ENCODE measurements at places on chromosomes 5 and 9.

DNA sequence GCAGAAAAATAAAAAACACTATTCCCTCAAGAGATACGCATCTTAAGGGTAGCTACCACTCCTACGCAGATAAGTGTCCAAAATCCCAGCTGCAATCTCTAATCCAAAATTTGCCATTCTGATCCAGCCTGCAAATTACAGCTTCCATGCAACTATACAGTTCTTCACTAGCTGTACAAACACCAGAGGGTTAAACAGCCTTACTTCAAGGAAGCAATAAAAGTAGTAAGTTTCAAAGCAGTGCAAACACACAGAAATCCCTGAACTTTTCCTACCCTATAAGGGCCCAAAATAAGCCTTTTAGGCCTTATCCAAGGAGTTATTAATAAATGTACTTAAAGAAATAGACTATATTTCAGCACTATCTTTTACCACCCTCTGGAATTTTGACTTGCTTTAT, 39.5 kb downstream of the PWWP2A start:
- DNase-seq: no peak

GRCh38 chr5:50667023-50667652, 701 bp downstream of the PARP8 start:
- DNase-seq: no peak

DNA sequence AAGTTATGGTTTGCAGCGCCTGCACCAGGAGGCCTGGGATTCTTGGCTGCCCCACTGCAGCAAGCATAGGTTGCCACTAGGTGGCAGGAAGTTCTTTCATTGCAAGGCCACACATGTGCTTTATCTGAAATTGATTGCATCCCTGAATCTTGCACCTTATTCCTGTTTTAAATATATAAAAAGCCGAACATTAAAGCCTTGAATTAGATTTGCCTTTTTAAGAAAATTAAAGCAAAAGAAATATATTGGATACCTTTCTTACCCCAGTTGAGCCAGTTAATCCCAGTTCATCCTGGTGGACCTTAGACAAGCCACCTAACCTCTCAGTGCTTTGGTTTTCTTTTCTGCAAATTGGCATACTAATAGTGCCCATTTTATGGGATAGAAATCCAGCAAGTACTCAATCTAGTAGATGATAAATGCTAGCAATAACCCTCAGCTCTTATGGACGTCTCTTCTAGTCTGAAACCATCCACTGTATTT, 6.3 kb upstream of the TRMT10B start:
- DNase-seq: peak; percentile 32

GRCh38 chr9:89470224-89470839, 27.6 kb downstream of the SEMA4D start:
- DNase-seq: no peak

GRCh38 chr5:102857076-102857818, 102.1 kb downstream of the PAM start:
- no peak for DNase-seq

- no peak for DNase-seq
Measured at GRCh38 chr5:65141493-65141892, 340.2 kb downstream of the ADAMTS6 start.

DNA sequence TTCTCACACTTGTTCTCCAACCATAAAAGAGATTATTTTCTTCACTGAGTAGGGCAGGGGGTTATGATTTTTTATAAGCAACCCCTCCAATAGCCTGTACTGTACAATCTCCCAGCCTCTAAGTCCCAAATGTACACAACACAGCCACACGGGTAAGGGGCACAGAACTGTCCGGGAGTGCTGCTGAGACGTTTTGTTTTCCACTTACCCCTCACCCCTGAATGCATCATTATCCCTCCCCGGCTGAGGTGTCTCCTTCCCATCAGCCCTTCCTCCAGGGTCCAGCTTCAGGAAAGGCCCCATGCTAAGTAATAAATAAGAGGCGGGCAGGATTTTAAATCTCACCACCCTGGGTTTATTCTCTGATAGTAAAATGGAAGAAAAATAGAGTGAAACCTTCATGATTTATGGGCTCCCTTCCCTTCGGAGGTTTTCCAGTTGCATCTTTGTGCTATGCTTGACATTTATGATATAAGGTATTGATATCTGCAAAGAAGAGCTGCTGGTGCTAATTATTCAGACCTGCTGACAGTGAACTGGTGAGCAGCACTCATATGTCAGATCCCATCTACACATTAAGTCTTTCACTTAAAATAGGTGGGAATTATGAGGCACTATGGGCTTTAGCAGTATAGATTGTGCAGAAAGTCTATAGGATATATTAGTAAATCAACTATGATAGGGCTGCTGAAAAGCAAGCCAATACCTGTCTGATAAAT, 67.2 kb upstream of the MEGF10 start:
- no peak for DNase-seq

DNA sequence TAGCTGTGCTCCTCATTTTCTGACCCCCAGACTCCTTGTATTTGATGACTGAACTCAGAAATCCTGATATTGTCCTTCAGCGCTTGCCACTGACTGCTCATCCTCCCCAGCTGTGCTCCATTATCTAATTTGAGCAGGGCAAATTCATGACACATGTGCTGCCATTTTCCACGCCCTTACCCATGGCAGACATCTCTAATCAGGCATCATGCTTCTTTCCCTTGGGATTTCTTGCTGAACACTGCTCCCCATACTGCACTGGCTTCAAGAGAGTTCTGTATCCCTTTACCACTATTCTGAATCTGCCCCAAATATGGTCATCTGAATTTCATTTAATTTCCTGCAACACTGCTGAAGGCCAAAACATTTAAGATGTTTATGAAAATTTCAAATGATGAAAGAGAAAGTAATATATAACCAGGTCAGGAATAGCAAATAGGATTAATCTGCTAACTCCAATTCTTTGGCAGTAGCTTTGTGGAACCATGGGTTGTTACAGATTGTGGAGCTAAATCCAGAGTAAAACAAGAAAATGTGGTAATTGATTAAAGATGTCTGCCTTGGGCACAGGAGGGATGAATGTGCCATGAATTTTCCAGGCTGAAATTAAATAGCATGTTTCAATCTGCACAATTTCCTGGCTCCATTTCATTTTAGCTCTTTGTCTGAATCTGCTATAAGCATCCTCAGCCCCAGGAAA, 93.6 kb downstream of the CYFIP2 start:
- DNase-seq: no peak

DNA sequence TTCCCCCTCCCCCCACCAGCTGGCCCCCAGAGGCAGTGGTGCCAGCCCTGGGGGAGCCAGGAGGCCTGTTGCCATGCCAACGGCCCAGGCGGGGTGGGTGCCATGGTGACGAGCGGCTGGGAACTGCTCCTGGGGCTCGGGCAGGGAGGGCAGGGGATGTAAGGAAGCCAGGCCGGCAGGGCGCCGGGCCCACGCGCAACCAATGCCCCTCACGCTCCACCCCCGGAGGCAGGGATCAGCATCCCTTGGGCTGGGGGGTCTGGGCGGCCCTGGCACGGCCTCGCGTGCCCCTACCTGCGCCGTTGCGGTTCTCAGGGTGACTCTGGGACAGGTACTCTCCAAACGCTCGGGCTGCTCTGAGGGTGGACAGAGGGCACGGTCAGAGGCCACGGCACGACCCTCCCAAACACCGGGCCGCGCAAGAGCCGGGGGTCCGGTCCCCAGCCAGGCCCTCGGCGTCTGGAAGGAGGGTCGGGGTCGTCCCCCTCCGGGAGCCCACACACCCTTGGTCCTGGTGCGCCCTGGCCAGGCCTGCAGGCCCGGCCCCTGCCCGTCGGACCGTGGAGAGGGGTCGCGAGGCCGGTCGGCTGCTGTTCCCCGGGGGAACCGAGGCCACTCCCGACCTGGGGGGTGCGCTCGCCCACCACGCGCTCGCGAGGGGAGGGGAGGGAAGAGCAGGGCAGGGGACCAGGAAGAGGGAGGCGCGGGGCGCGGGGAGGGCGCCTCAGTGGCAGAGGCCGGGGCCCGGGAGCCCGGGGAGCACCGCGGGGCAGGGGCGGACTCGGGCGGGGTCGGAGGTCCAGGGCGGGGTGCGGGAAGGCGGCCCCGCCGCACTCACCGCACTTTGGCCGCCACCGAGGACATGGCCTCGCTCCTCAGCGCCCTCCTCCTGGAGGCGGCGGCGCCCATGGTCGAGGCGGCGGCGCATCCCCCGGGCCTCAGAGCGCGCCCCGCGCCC, 661 bp downstream of the NSMF start:
- DNase-seq: no peak

- no peak for DNase-seq
Measured at GRCh38 chr9:136098844-136099243, 3.8 kb upstream of the NACC2 start.

DNA sequence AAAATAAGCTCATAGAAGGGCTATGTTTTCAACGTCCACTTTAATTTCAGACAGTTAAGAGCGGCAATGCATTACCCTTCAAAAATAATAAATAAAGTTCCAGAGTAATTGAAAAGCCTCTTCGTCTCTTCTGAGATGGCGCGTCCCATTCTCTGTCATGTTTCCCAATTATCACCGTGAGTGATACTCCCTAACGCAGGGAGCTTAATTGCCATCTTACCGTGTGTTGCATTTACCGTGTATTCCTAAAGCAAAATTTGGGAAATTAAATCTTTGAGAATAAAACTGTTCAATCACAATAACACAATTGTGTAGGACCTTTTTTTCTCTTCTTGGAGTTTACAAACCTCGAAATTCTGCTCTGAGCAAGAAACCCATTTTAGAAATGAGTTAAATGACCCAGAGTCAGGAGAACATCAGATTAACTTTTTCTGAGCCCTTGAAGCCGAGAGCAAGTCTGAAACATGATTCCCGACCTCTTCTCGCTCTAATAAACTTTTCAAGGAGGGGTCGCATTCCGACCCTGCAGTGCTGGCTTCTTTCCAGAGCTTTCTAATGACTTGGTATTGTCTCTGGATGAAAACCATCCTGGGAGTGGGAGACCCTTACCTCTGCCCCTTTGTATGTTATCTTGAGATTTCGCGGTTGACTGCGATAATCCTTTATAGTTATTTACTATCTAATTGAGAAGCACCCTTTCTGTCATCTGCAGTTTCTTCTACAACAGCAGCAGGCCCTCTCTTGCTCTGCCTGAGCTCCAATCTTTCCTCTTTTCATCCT, 251.5 kb downstream of the FSTL4 start:
- DNase-seq: no peak

DNA sequence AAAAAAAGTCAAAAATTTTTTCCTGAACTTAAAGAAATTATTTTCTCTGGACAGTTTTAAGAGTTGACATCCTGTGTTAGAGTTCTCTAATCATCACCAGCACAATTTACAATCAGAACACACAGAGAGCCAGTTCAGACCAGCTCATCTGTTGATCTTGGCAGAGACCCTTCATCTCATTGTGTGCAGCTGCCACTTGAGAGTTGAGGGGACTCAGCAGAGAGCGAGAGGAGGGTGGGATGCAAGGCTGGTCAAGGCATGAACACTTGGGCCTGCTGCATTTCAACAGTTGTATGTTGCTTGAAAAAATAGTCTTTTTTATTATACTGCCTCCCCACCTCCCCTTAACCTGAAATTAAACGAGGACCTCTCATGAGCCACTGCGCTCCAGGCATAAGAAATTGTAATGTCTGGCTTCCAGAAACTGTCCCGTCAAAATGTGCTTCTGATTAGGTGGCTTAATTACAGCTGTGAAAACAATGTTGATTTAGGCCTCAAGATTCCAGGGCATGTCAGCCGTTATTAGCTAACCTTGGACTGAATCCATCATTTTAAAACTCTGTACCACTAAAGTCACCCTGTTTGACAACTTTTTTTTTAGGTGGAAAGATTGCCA, 383.6 kb downstream of the CCDC171 start:
- DNase-seq: no peak

DNA sequence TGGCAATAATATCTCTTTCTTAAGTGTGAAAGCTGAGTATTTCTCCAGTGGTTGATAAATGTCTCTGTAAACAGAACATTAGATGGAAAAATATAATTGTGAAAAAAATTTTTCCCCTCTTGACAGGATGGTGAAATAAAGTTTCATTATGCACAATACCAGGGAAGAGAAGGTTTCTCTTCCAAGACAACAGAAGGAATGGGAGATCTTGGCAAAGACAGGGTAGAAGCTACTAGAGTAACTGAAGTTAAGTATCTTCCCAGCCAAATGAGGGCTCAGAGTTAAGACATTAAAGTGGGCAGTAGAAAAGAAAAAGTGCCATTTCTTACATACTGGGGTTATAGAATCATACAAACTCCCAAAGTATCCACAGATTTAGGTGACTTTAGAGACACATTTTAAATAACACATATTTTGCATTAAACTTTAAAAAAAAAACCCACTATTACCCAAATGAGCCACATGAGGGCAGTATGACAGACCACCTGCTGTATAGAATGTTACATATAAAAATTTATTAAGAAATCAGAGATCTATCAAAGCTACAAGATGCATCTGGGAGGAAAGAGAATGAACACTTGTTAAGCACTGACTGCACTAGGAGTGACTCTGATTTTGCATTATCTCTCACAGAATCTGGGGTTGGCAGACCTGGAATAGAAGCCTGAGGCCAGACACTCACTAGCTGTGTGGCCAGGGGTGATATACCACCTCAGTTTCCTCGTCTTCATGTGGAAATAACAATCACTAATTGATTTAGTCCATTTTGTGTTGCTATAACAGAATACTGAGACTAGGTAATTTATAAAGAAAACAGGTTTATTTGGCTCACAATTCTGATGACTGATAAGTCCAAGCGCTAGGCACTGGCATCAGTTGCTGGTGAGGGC, 98.5 kb downstream of the ARSB start:
- no peak for DNase-seq

DNA sequence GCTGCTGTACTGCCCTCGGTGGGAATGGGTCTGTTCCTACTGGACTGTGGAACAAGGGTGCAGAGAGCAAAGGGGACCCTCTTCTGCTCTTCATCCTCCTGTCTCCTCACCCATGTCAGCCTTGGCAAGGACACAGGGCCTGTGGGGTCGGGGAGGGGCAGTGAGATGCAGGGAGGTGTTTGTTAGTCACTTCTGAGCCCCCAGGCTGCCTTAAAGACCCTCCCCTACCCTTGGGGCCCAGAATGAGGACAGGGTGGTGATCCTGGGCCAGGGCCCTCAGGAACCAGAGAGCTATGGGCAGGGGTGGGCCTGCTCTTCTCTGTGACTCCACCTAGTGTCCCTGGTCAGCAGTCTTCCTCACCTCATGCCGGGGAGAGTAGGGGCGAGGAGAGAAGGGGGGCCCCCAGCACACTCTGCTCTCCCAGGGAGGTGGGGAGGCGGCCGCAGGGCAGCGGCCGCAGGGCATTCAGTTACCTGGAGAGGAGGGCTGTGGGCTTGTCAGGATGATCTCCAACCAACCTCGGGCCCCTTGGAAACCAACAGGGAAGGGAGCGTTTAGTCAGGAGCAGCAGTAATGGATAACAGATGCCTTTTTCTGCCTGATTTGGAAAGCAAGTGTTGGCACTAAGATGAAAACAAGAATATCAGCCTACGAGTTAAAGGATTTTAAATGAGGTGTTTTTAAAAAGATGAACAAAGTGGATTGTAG, 62.0 kb upstream of the GARNL3 start:
- DNase-seq: no peak

- DNase-seq: no peak
Measured at GRCh38 chr9:35515766-35516165, 25.9 kb downstream of the RUSC2 start.

DNA sequence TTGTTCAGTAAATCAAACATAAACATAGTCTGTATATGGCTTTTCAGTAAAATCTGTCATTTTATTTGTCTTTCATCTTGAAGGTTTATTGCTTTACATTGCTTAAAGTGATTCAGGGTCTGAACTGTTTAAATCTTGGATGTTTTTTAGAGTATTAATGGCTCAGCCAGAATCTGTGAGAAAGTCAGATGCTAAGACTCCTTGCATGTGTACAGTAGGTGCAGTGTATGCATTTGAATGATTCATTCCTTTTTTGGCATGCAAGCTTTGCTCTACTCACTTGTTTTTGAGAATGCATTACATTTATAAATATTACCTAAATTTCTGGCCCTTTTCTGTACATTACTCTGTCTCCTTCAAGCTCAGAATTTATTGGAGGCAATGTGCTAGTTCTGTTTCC, 271.0 kb upstream of the RIOK2 start:
- DNase-seq: no peak

All from T-helper 2 cell treated with Interferon-gamma antibody and Interleukin-4, amounts not matched to agents 5 μg/mL and 100 μg/mL, for 36 hours (primary cell).